ENCODE measurements at places on chromosomes 3 and 15.

DNA sequence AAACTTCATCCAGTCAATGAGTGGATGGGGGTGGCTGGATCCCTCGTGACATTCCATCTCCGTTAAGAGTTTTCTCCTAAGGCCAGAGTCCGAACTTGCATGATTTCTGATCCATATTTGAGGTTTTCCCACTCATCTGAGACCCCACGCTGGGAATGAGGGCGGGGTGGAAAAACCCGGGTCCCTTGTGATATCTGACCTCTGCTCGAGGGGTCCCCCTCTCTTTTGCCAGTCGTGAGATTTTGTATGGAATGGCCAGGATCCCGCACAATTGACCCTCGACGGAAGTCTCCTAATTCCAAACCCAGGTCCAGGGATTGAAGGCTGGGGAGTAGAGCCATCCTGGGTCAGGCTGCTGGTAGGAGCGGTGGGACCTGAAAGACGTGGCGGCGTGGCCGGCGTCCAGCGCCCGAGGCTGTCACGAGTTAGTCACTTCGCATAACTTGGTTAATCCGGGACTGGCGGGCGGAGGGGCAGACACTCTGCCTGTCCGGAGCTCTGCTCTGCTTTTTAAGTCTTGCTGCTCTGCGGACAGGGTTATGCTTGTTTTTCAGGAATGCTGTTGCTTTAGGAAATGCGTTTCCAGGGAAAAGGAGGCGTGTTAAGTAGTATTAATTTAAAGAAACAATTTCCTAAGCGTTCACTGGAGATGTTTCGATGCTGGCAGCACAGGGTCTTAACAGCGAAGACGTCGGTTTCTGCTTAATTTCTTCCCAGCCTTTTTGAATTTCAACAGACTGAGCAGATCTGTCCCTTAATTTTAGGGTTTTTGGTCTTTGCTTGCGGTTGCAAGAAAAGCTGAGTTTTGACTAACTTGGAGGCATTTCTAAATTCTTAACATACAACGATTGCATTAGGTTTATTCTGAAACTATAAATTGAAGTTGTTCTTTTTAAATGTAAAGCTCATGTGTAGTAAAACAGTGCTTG is 69.7 kb upstream of the LRRFIP2 start:
- DNase-seq, result no peak

- DNase-seq, result no peak
Measured at GRCh38 chr15:73127302-73127936, 75.2 kb downstream of the NEO1 start.

DNA sequence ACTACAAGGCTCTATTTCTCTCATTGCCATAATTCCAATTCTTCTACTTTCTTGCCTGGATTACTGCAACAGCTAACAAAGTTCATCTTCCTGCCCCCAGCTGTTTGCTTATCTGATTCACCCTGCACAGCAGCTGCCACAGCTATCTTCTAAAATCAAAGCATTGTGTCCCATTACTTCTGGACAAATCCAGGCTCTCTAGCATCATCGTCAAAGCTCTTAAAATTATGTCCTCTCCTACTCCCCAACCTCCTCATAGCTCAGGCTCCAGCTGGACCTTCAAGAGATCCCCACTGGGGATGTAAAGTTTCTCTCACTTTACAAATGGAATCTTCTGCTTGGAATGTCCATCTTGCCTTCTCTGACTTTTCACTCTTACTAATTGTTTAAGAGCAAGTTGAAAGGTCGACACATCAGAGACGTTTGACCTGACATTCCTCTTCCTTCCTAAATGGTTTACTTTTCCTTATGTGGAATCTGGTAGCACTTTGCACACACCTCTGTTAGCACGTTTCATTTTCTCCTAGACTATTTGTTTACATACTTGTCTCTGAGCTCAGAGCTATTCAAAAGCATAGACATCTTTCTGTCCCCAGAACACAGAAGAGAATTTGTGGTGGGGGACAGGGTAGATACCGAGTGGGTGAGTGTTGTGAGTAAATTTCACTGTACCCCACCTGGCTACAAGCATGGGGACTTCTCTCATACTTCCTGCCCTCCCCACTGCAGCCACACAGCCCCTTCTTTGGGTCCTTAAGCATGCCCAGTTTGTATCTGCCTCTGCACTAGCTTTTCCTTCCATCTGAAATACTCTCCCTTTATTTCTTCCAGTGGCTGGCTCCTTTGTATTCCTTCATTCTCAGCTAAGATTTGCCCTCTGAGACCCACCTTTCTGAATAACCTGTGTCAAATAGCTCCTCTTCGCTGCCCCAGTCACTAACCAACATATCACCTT is 77.9 kb downstream of the SERPINI1 start:
- DNase-seq, result no peak

GRCh38 chr15:34927726-34928125 is 41.8 kb downstream of the AQR start:
- DNase-seq, result no peak

- DNase-seq, result no peak
Measured at GRCh38 chr15:40754574-40754882, 526 bp downstream of the RMDN3 start.

GRCh38 chr15:52529341-52529924 is 753 bp upstream of the MYO5A start:
- peak; percentile 19 for DNase-seq

DNA sequence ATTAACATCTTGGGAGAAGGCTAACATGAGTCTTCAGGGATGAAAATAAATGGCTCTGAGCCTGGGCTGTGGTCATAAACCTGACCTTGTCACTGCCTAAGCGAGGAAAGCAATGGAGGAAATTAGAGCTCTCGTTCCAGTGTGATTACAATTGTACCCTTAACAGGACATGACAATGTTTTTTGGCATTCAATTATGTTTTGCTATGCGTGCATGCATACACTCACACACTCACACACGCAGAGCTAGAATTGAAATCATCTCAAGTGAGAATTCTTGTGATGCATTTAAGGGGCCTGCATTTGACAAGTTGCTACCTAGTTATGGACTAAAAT is 24.1 kb downstream of the ZNF80 start:
- DNase-seq, result no peak

GRCh38 chr3:63921741-63922482 is 9.7 kb upstream of the SCAANT1 start:
- DNase-seq, result no peak

GRCh38 chr15:94297558-94297957 is 66.2 kb downstream of the MCTP2 start:
- no peak for DNase-seq

- no peak for DNase-seq
Measured at GRCh38 chr15:73608941-73609340, 24.2 kb downstream of the NPTN start.
